Amniotic epithelial cell (primary cell): ENCODE measurements at places on chromosomes 6 and 20.

- DNase-seq, result no peak
These were observed 34.0 kb upstream of the SCGN start for GRCh38 chr6:25617997-25618396.

- no peak for DNase-seq
These were observed 485.8 kb upstream of the PTCHD4 start for GRCh38 chr6:48596830-48597229.

DNA sequence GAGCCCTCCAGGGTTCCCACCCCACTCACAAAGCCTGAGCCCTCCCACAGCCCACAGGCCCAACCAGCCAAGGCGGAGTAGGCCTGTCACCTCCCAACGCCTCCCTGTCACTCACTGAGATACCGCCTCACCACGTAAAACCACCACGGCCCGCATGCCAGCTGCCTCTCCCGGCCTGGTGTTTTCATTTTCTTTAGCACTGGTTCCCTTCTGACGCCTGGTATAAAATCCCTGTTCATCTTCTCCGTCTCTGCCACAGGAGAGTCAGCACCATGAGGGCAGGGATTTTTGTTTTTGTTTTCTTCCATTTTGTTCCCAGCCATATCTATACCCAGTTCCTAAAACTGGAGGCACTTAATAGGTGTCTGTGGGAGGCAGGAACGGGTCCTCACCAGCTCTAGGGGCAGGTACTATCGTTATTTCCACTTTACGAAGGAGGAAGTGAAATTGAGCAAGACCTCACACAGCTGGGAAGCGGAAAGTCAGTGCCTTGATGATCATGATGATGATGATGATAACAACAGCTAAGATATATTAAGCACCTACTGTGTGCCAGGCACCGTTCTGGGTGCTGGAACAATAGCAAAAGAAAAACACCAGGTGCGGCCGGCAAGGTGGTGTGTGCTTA is 58.6 kb downstream of the SNAI1 start:
- DNase-seq, result no peak

GRCh38 chr6:82875573-82876185 is 190.0 kb downstream of the UBE3D start:
- peak; percentile 64 for DNase-seq

- no peak for DNase-seq
These were observed 329.7 kb downstream of the MAFB start for GRCh38 chr20:40359131-40359912.

- DNase-seq, result no peak
These were observed 30.5 kb downstream of the FBXO9 start for GRCh38 chr6:53095716-53096115.

GRCh38 chr20:49583669-49584417 is 15.9 kb upstream of the PTGIS start:
- DNase-seq, result peak; percentile 91

DNA sequence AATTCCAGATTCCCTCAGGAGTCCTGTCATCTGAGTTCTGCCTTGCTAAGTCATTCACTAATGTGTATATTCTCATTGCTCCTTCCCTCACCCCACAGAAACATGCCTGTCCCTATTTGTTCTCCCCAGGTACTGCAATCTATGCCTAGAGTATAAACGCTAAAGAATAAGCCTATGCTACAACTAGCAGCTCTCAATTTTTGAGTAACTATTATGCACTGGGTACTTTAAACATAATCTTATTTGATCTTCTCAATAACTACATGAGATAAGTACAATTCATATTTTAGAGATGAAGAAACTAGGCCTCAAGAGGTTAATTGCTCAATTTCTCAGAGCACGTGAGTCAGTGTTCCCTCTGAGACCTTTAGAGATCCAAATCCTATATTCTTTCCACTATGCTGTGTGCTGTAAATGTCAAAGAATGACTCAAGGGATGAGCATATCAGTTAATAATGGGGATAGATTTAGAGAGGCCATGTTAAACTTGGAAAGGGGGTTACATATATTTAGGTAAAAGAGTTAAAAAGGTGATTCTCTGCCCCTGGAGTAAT is 423.8 kb upstream of the ADGRB3 start:
- DNase-seq, result peak; percentile 51

- no peak for DNase-seq
These were observed 25.0 kb downstream of the ANGPT4 start for GRCh38 chr20:891058-891705.

GRCh38 chr20:6034134-6034969 is 19.5 kb downstream of the LRRN4 start:
- DNase-seq, result peak; percentile 79

GRCh38 chr6:34973547-34974248 is 84.6 kb downstream of the ANKS1A start:
- no peak for DNase-seq

DNA sequence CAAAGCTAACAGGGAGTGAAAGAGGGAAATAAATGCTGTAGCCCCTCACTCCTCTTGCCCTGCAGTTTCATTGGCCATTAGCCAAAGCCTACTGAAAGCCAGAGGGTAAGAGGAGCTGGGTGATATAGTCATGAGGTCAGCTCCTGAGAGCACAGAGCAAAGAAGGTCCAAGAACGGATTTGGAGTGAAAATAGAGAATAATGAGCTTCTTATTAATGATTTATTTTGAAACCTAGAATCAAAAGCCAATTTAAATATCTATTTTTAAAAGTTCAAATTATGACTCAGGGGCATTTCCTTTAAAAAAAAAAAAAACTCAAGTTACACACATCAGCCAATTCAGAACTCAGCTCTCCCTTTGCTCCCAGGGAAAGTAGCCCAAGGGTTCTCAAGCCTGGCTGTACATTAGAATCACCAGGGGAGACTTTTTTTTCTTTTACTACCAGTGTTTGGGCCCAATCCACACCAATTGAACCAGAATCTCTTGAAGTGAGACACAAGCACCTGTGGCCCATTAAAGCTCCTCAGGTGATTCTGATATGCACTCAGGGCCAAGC is 79.1 kb downstream of the SNAP25 start:
- DNase-seq, result no peak

- DNase-seq, result no peak
These were observed 7.9 kb upstream of the HLA-E start for GRCh38 chr6:30481211-30481964.

- DNase-seq, result peak; percentile 19
These were observed 48.1 kb downstream of the HLA-DPB1 start for GRCh38 chr6:33123732-33124524.

DNA sequence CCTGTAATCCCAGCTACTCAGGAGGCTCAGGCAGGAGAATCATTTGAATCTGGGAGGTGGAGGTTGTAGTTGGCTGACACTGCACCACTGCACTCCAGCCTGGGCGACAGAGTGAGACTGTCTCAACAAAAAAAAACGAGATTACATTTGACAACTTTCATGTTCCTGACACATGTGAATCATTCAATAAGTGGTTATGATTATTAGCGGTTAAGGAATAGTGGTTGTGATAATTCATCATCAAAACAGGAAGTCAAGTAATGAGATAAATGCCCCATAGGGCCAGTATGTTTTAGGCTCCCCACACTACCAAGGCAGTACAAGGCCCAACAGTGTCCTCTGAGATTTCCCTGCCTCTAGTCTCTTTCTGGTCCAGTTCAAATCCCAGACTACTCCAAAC is 2.5 kb downstream of the HDDC2 start:
- DNase-seq, result no peak

DNA sequence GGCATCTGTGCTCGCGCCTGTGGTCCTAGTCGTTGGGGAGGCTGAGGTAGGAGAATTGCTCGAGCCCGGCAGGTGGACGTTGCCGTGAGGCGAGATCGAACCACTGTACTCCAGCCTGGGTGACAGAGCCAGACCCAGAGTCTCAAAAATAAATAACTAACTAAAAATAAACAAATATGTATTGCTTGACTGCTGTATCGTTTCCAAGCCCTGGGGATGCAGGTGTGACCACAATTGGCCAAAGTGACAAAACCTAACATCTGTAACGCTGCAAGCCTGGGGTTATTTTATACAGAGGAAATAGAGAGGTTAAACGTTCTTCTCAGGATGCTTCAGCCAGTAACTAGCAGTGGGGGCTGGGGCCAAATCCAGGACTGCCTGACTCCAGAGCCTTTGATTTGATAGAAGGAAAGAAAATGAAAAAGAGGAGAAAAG is 1.9 kb upstream of the SRSF3 start:
- DNase-seq, result no peak

DNA sequence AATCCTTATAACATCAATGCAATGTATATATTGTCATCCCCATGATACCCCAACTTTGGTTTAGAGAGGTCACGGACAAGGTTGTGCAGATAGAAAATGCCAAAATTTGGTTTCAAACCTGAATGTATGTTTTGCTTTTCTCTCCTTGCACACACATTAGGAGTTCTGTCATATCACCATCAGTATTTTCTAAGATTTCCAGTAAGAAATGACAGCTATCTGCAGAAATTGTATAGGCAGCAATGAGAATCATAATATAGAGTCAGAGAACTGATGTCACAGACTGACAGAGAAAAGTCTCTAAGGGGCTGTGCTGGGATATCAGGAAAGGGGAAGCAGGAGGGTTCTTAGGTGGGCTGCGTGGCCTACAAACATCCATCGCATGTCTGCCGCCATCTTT is 140.0 kb downstream of the AKAP7 start:
- no peak for DNase-seq

DNA sequence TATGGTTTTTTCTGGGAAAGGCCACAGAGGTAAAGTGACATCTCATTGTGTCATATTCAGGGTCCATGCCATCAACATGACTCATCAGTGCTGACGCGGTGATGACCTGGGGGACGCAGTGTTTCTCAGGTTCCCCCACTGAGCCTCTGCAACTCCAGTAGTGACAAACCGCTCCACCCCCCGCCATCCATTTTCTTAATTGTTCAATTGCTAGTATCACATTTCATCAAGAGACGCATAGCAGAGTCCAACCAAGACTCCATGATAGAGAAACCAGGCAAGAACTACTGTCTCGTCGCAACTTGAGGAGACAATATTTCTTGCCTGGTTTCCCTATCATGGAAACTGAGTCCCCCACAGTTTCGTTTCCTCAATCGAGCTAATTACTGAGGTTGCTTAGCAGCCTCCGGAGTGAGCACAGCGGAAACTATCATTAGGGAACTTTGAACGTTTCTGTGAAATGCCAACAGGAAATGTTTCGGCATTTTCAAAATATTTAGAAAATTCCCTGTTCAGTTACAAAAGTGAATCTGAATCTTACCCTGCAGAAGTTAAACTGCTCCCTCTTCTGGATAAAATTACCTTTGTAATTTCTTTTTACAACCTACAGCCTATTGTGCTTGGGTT is 12.2 kb upstream of the SERPINB1 start:
- peak; percentile 57 for DNase-seq

GRCh38 chr6:108071736-108072276 is 2.7 kb downstream of the OSTM1 start:
- no peak for DNase-seq

GRCh38 chr6:112286010-112286409 is 31.6 kb upstream of the LAMA4 start:
- DNase-seq, result no peak

DNA sequence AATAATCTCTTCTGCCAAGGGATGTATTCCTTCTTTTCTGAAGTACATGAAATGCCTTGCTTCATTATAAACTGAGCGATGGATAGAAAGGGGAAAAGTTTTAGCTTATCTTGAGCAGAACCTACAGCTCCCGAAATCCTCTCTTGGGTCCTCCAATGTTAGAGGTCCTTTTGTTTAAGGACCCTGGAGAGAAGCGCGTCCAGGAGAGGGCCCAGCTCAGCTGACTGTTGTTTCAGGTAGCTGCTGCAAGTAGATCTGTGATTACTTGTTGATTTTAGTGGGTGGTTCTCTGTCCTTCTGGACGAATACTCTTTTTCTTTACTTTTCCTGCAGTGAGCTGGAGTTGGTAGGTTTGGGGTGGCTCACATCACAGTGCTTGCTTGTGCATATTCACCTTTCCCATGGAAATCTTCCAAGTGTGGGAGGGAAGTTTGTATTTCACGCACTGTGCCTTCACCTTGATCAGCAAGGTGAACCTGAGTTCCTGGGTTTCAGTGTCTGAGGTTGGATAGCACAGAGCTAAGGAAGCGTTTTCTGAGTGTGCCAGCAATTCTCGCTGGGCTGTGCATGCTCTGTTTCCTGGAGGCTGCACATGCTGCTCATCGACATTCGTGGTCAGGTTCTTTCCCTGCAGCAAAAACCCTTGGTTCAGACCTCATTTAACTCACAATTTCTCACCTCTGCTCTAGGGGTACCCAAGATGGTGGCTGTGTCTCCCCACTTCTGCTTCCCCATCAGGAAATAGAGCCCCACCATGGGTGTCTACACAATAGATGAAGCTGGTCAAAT is 176.3 kb downstream of the JARID2 start:
- no peak for DNase-seq

DNA sequence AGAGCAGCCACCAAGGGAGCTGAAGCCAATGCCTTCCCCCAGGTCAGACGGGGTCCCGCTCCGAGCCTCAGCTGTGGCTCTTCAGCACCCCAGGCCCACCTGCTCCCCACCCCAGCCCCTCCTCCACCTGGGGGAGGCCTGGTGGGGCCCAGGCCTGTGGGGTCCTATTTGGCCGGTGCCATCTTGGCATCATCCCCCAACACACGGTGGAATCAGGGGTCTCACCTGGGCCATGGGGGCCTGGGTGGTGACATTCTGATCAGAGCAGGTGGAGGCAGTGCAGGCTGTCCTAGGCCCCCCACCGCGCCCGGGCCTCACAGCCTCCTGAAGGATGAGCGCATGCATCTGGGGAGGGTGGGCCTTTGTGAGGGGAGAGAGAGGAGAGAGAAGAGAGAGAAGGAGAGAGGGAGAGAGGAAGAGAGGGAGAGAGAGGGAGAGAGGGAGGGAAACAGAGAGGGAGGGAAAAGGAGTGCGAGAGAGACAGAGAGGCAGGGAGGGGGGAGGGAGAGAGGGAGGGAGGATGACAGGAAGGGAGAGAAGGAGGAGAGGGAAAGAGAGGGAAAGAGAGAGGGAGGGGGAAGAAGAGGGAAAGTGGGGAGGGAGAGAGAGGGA is 23.9 kb upstream of the RBBP8NL start:
- DNase-seq, result no peak

DNA sequence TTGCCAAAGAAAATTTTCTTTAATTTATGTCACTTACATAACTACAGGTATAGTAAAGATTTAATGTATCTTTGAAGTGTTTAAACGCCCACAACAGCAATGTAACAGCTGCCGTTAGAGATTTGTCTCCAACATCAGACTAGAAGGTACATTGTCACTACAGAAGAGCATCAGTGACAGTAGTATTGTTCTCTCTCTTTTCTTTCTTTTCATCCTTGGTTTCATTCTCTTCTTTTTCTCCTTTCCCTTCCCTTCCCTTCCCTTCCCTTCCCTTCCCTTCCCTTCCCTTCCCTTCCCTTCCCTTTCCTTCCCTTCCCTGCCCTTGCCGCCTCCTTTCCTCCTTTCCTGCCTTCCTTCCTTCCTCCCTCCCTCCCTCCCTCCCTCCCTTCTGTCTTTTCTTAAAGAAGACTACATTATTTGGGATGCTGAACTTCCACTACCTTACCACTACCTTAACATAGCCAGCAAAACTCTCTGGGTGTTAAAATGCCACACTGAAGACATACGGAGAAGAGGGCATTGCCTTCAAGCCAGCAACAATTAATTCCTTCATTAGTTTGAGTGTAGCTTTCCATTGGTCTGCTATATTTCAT is 663.9 kb downstream of the DOK5 start:
- no peak for DNase-seq
